NCI-H460 (cell line): ENCODE measurements at places on chromosomes 6 and 20. TPM values are rescaled to one million over a fixed set of nuclear protein-coding genes. Genes with fewer than 3 reads are reported as not detected.

The LAMA5 gene
- 169 and 171 TPM in 2 replicates for total RNA-seq

DNA sequence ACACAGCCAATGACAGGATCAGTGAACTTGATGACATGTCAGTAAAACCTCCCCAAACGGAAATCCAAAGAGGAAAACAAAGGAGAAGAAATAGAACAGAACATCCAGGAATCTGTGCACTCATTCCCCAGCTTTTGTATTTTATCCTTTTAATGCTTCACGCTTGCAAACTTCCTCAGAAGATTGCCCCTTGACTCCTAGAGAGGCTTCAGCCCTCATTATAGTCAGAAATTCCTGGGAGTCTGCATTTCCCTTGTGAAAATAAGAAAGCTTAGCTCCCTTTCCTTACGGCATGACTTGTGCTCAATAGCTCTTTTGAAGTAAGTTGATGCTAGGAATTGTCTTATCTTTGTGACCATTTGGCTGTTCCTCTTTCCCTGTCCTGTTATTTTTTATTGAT is 313.6 kb upstream of the OPRM1 start:
- no peak for DNase-seq

GRCh38 chr6:148471624-148472159 is 129.1 kb downstream of the SASH1 start:
- no peak for DNase-seq

DNA sequence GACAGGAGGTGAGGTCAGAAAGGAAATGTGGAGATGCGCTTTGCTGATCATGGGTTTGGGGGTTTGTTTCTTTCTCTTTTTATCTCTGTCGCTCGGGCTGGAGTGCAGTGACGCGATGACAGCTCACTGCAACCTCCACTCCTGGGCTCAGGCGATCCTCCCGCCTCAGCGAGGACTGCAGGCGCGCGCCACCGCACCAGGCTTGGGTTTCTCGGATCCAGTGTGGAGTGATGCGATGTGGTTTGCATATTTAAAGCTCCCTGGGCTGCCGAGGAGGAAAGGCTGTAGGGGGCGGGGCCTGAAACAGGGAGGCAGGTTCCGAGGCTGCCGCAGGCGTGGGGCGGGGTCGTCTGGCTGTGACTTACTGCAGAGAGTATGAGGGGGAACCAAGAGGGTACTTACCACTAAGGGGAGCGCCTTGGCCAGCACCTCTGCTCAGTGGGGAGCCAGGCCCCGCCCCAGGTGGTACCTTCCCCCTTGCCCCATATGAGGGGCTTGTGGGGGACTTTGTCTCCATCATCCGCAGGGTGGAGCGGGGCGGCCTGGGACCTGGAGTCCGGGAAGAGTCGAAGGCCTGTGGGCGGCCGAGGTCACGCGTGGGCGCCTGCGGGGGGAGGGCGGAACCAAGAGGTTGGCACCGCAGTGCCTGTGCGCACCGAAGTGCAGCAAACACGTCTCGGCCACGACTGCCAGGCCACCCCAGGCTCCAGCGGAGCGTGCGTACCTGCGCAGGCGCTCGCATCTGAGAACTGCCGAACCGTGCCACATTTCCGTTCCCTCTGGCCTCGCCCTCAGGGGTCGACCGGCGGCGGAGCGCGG is 12.7 kb upstream of the BAK1 start:
- DNase-seq, result no peak

GRCh38 chr6:106270414-106270813 is 55.1 kb downstream of the ATG5 start:
- DNase-seq, result no peak
